Activated naive CD8-positive, alpha-beta T cell treated with anti-CD3 and anti-CD28 coated beads, Interleukin-2, amount 10 ng/mL, durations not matched to agents 7 days and 5 days (primary cell): ENCODE measurements at places on chromosomes 7 and 10. TPM values are rescaled to one million over a fixed set of nuclear protein-coding genes. Genes with fewer than 3 reads are reported as not detected.

- H3K4me3 ChIP-seq, result peak overlapping the region; percentile 58
- H3K4me1 ChIP-seq, result peaks cover 13% of the 10 kb centered on the region
- DNase-seq, result no peak
- H3K27me3 ChIP-seq, result no peaks in the 10 kb centered on the region
- peaks cover 30% of the 10 kb centered on the region for H3K36me3 ChIP-seq
These were observed 13.6 kb downstream of the SNX10 start for GRCh38 chr7:26305090-26305868.

DNA sequence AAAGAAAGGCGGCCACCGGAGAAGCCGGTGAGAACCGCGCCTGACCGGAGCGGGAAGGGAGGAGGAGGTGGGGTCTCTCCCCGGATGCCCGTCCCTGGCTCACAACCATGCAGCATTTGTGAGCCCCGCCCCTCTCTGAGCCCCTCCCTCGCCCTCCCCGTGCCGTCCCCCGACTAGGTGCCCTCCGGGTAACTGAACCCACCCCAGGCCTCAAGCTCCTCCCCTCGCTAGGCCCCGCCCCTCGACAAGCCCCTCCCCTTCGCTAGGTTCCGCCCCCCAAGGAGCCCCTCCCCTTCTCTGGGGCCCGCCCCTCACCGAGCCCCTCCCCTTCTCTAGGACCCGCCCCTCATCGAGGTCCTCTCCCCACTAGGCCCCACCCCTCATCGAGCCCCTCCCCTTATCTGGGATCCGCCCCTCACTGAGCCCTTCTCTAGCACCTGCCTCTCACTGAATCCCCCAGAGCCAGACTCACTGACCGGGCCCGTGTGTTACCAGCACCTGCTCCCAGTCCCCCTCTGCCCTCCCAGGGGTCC, 42.2 kb upstream of the HSPB1 start:
- DNase-seq, result peak; percentile 60
- H3K27me3 ChIP-seq, result peaks cover 26% of the 10 kb centered on the region
- peak overlapping the region; percentile 35 for H3K4me3 ChIP-seq
- H3K4me1 ChIP-seq, result peaks cover 3% of the 10 kb centered on the region
- no peaks in the 10 kb centered on the region for H3K36me3 ChIP-seq

GRCh38 chr7:17558135-17558534, 259.7 kb downstream of the AHR start:
- H3K4me3 ChIP-seq, result no peak overlapping the region
- H3K27ac ChIP-seq, result no peak overlapping the region
- H3K36me3 ChIP-seq, result no peaks in the 10 kb centered on the region
- peaks cover 2% of the 10 kb centered on the region for H3K4me1 ChIP-seq
- peaks cover 6% of the 10 kb centered on the region for H3K27me3 ChIP-seq

NKX1-2 gene
- not detected for total RNA-seq

DNA sequence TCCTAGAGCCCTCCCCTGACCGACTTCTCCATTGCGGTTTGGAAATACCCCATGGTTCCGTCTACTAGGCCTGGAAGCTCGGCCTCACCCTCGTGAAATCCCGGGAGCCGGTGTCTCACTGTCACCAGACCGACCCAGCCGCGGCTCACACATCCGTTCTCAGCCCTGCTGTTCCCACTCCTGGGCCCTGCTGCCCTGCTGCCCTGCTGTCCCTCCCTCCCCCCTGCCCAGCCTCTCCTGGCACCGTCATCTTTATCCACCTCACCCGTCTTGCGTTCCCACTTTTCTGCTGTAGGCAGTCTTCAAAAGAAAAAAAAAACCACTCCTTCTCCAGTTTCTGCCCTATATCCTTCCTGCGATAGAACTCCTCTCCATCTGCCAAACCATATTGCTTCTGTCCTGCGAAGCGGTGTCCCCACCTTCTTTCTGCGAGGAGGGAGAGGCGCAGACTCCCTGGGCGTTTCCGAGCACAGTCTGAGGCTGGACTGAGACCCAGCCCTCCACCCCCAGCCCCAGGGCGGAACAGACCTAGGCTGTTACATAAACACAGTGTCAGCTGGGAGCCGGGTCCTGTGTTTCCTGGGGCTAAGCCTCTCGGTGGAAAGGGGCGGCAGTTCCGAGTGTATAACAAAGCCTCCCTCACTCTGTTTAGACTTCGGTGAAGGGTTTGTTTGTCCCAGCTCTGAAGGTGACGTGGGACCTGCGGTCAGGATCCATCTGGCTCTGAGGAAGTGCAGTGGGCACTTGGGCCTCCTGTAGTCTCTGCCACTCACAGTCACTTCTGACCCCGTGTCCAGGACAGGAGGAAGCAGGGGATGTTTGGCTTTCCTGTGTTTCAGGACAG, 2.8 kb downstream of the AGAP3 start:
- peaks cover 17% of the 10 kb centered on the region for H3K4me1 ChIP-seq
- no peaks in the 10 kb centered on the region for H3K36me3 ChIP-seq
- H3K27me3 ChIP-seq, result peaks cover 19% of the 10 kb centered on the region
- no peak for DNase-seq
- H3K4me3 ChIP-seq, result peak overlapping the region; percentile 35

DNA sequence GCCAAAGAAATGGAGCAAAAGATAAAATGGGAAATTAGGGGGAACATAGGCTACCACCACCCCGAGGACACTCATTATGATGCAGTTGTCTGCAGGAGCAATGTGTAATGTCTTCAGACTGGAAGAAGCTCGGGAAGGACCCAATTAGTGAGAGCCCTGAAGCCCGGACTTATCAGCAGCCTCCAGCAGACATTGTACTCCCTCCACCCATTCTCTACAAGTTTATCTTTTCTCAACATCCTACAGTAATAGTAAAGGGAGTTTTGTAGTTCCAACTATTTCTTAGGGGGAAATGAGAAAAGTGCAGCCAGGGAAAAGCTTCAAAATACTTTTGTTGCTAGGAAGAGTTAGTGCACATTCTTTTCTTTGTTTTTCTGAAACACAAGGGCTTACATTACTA, 657.3 kb upstream of the COBL start:
- no peak overlapping the region for H3K4me3 ChIP-seq
- no peaks in the 10 kb centered on the region for H3K36me3 ChIP-seq
- H3K27me3 ChIP-seq, result no peaks in the 10 kb centered on the region

GRCh38 chr10:59830601-59831259, 75.6 kb downstream of the CCDC6 start:
- no peak overlapping the region for H3K4me3 ChIP-seq
- H3K36me3 ChIP-seq, result peaks cover 31% of the 10 kb centered on the region
- H3K27ac ChIP-seq, result no peak overlapping the region

DNA sequence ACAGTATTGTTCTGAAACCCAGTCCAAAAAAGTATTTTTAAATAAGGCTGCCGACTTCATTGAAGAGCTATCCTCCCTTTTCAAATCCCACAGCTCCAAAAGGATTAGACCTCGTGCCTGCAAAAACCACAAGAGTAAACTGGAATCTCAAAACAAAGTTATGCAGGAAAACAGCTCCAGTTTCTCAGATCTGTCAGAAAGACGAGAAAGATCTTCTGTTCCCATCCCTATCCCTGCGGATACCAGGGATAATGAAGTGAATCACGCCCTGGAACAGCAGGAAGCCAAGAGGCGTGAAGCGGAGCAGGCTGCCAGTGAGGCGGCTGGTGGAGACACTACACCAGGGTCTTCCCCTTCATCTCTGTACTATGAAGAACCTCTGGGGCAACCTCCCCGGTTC, 12.6 kb downstream of the MYPN start:
- no peaks in the 10 kb centered on the region for H3K36me3 ChIP-seq
- H3K27me3 ChIP-seq, result peaks cover 24% of the 10 kb centered on the region
- DNase-seq, result no peak
